Vagina (tissue), 2 donors: ENCODE measurements at places on chromosomes 3 and 15.
A peak's percentile ranks its signal among the peaks of the same experiment; 100 is the strongest.

DNA sequence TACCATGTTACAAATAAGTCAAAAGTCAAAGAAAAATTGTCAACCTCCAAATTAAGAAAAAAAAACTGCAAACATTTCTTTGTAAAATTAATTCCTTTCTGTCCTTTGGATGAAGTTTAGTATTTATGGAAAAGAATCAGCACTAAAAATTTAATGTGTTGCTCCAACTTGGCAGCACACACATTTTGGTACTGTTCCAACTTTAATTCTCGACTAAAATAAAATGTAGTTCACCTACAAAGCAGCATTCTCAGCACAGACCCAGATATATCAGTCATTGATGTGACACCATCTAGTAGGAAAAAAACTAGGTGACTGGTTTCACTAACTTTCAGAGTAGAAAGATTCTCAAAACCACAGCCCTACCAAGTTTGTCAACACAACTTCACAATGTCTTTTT is 131.7 kb upstream of the ROBO2 start:
- no peak for DNase-seq

DNA sequence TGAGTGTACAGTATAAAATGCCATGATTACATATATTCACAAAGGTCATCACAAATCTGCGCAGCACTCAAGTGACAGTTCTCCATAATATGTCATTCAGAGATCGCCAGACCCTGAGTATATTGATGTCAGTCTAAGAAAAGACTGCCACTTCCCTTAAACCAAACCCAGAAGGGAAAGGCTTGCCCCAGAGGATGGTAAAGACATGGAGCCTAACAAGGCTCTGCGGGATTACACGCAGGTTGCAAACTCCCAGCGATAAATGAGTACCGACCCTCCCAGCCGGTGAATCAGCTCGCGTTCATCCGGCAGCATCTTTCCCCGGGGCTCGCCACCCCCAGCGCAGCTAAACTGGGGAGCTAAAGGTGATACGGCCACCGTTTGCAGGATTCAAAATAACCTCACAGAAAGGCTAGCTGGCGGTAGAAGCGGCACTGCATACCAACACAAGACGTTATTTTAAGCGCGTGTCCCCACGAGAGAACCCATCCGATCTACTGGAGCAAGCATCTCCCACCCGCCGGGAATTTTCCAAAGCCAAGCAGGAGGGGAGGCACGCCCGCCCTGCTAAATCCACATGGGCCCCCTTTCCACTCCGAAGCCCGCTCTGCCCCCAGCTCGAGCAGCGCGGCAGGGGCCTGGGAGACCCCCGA is 643 bp downstream of the MYO5A start:
- DNase-seq: no peak

- no peak for DNase-seq
These were observed at the start of gene CPLX3 for GRCh38 chr15:74826364-74826819. CPLX3 (plus strand) TSS chr15:74826627; CDS start chr15:74826704, 77 bp downstream.

- DNase-seq: no peak
These were observed 238.9 kb downstream of the SUCLG2 start for GRCh38 chr3:67415511-67415910.

- DNase-seq: no peak
These were observed 74.1 kb downstream of the CACNA2D3 start for GRCh38 chr3:54196360-54196991.

DNA sequence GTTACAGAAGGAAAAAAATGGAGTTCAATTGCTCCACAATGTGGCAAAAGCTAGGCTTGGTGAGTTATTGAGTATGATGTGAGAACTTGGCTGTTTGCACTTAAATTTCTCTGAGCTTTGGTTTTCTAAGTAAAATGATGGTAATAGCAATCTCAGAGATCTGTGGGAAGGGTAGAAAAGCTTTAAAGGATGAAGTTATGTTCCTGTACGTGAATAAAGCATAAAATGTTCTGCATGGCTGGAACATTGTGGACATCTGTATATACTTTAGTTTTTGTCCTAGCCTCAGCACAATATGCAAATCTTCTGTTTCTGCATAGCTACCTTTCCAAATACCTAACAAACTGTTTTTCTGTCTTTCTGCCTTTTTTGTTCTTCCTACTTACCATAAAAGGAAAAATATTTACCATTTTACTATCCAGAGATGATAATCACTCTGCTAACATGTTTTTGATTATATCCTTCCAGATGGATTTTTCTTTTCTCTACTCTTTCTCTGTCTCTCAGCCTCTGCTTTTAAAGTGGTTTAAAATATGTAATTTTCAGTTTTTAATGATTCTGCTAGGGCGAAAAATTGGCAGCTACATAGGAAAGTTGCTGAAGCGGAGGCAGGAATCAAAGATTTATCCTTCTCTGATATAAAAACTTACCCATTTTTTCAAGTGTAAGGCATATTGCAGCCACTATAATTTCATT is 188.1 kb downstream of the FNDC3B start:
- DNase-seq: no peak

- DNase-seq: no peak
These were observed 5.3 kb downstream of the CPOX start for GRCh38 chr3:98588065-98588464.

GRCh38 chr3:184795522-184796190 is 16.3 kb upstream of the VPS8 start:
- DNase-seq: no peak

GRCh38 chr3:144931590-144931989 is 960.0 kb downstream of the DIPK2A start:
- no peak for DNase-seq

DNA sequence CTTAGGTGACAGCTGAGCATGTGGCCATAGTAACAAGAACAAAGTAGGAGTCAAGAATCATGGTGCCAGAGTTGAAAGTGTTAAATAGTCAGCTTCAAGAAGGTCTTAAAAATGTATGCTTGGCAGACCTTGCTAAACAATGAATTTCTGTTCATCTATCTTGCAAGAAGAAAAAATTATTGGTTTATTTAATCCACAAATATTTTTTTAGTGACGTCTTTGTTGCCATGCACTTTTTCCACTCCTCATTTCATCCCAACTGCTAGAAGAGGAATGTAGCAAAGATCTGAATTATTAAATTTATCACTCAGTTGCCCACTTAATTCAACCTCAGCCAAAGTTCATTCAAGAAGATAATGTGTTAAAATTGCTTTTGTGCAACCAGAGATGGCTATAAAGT is 3.2 kb upstream of the SLC4A7 start:
- no peak for DNase-seq

DNA sequence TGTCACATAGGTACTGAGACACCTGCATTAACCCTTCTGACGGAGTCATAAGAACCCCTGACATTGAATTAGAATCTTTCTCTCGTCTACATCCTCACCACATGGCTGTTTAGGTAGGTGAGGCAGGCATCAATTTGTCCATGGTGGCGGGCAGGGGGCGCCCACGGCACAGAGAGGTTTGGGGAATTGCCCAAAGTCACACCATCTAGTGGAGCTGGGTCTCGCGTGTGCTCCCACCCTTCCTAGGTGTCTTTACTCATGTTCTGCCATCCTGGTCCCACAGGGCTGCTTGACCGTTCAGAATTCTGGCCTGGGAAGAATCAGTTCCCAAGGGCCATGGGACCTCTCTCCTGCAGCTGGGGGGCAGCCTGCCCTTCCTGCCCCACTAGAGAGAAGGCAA is 14.7 kb upstream of the DLL4 start:
- DNase-seq: no peak

DNA sequence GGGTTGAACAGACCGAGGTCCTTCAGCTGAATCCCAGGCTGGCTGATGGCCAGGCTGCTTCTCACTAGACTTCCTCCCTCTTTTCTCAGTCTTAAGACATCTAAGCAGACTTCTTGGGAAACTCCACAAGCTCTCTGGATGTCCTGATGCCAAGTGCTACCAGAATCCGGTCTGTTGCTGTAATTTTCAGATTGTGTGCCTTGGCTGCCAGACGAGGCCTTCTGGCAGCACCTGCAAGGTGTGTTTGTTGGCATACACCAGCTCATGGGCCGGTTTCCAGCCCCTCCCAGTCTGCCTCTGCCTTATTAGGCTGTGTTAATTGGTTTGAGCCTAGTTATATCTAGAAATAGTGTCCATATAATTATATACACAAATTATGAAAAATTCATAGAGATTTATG is 120.6 kb downstream of the TNIK start:
- no peak for DNase-seq

DNA sequence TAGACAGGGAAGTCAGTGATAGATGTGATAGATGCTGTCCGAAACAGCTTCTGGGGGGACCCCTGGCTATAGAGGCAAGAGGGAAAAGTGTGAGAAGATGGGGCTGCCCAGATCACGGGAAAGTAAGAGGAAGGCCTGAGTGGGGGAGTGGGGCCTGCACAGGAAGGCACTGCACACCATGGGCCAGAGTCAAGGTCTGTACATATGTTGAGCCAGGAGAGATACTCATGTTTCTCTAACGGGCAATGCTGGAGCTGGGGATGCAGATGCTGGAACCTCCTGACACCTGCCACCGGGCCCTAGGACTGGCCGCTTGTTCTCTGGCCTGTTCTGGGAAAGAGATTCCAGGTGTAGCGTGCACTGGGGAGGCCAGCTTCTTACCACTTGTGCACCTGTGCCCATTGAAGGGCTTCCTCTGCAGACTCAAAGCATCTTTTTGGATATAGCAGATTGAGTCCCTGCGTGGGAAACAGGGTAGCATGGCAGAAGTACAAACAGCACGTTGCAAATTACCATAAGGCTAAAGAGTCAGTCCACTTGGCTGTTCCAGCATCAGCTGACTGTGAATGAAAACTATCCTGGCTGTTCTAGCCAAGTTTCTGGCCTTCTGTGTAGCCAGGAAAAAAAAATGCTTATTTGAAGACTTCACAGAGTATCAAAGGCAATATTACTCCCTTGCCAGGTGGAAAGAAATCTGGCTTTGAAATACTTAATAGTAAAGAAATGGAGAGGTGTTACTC is 77.1 kb upstream of the GSK3B start:
- DNase-seq: peak; percentile 78

DNA sequence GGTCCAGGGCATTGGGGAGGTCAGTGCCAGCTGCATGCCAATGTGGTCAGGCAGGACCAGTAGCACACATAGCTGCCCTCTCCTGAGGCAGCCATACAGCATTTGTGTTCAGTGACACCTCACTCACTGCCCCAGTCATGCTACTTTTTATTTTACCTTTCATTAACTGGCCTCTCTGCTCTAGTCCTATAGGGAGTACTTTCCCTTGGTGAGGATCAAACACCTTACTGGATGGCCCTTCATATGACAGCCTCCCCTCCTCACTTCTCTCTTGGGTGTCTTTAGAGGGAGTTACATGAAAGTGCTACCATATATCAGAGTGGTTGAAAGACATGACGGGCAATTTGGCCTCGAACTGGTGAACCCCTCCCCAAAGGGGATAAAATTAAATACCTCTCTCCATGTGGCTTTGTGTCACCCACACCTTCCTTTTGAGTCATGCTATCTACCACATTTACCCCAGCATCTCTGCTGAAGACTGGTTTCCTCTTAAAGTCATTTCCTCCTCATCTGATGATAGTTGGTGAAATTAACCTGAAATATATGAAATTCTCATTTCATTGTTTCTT is 17.6 kb downstream of the RLBP1 start:
- DNase-seq: no peak

- DNase-seq: no peak
These were observed 161.2 kb downstream of the ALCAM start for GRCh38 chr3:105527949-105528348.

- no peak for DNase-seq
These were observed 208.7 kb downstream of the MECOM start for GRCh38 chr3:169454823-169455222.

DNA sequence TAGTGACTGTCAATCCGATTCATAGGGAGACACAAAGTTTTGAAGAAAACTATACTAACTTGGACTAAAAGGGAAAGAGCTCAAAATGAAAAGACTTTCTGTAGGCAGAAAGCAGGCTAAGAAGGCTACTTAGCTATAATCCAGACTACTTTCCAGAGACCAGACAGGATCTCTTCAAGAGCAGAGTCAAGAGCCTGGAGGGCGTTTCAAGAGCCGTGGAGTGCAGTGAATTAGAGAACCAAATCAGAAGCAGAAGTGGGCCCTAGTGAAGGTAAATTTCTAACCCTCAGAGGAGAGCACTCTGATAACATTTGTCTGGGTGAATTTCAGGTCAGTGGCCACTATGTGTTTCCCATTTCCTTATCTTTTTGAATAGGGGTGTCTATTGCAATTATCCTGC is 76.4 kb downstream of the CGGBP1 start:
- DNase-seq: no peak

GRCh38 chr3:13224967-13225366 is 151.7 kb upstream of the IQSEC1 start:
- no peak for DNase-seq

GRCh38 chr3:23811919-23812318 is 6.2 kb downstream of the UBE2E1 start:
- no peak for DNase-seq

GRCh38 chr3:145869958-145870357 is 291.0 kb downstream of the PLOD2 start:
- no peak for DNase-seq

GRCh38 chr3:196624067-196624790 is 15.3 kb upstream of the NRROS start:
- DNase-seq: no peak

DNA sequence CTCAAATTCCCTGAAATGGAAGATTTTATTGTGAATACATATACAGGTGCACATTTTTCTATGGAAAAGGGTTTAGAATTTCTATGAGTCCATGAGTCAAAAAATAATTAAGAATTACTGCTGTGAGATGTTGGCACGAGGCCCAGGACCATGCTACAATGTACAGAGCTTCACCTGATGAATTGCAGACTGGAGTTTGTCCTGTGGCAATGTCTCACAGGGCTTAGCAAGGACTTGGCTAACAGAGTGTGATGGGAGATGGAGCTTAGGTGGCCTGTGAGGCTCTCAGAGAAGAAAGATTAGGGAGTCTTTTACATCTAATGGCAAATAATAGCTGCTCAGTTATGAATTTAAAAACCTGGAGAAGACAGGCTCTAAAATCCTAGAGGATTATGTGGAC is 219.5 kb upstream of the CBLB start:
- no peak for DNase-seq

GRCh38 chr3:87052499-87053260 is 61.7 kb upstream of the VGLL3 start:
- no peak for DNase-seq

- no peak for DNase-seq
These were observed 147.2 kb downstream of the SLCO3A1 start for GRCh38 chr15:92000709-92001108.

DNA sequence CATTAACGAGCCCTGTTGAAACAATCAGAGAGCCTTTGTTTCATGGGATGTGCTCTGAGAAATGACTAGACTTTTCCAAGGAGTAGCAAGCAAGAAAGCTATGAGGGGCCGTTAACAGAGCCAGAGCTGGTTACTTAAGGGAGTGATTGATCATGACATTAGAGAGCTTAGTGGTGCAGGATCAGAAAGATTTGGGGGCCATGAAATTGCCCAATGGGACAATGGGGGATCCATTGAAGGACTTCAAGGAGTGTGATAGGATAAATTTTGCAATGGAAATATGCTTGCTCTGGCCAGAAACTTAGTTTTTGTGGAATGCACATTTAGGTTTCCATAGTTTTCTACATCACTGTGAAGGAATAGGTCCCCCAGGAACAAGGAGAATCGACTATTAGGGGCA is 45.6 kb downstream of the LRRC3B start:
- no peak for DNase-seq
